ENCODE measurements at places on chromosomes 1 and 21.
A peak's percentile ranks its signal among the peaks of the same experiment; 100 is the strongest.

DNA sequence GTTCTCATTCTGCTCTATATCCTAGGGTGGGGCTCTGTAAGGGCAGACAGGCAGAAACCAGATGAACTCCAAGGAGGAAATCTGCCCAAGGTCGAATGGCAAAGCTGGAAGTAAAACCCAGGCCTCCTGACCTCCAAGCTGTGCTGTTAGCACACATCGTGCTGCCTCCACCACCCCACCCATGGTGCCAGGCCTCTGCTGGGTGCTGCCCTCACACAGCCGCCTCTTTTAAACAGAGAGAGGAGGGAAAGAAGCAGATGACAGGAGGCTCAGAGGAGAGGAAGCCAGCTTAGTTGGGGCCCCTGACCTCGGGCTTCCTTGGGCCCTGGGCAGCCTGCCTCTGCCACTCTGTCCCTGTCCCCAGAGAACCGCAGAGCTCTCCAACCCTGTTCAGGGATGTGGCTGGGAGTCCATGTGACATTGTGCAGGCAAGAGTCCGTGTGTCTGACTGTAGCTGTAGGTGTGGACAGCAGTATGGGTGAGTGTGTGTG, 1.1 kb downstream of the SYNC start:
- peak; percentile 29 for DNase-seq

GRCh38 chr1:153439273-153439672, 21.2 kb downstream of the S100A7 start:
- no peak for DNase-seq

DNA sequence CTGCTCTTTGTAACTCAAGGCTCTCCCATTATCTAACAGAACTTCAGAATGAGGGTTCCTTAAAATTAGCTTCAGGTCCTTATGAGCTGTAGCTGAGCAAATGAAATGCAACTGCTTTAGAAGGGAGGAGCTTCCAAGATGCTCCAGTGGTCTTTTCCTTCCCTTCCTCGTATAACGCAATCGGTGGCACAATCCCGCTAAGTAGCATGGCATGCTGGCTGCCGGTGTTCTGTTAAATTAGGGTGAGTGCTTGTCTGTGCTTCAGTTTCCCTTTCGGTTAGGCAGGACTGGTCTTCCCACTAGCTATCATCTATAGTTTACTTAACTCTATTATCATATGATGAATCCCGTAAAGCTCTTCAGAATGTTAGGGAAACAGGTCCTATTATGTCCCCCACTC, 917 bp downstream of the KIAA0040 start:
- DNase-seq, result no peak

- DNase-seq, result no peak
These were observed 83.6 kb upstream of the CNTN2 start for GRCh38 chr1:204959374-204959773.

GRCh38 chr1:230132758-230133157, 65.7 kb downstream of the GALNT2 start:
- DNase-seq, result no peak

- no peak for DNase-seq
These were observed 11.1 kb downstream of the RSPH1 start for GRCh38 chr21:42484966-42485365.

GRCh38 chr1:230215031-230215430, 148.0 kb downstream of the GALNT2 start:
- peak; percentile 51 for DNase-seq

DNA sequence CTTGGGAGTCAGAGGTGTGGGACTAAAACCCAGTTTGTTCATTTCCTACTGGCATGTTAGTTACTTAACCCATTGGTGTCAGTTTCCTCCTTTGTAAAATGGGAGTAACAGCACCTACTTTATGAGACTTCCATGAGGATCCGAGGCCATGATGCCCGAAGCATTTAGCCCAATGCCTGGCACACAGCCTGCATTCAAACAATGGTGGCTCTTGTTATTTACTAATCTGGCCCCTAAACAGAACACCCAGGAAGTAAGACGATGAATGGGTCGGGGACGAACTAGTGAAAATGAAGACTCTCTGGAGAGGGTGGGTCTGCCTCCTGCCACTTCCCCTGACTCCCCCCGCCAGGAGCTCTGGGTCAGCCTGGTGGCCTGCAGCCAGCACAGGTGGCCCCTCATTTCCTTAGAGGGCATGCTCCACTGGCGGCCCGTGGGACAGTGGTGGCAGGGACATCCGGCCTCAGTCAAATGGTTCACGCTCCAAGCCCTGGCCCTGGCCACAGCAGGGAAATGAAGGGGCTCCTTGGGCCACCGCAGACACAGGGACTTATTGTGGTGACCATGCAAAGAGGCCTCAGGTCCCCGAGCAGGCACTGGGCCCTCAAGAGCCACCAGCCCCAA, 9.5 kb upstream of the TAS1R2 start:
- DNase-seq, result no peak

DNA sequence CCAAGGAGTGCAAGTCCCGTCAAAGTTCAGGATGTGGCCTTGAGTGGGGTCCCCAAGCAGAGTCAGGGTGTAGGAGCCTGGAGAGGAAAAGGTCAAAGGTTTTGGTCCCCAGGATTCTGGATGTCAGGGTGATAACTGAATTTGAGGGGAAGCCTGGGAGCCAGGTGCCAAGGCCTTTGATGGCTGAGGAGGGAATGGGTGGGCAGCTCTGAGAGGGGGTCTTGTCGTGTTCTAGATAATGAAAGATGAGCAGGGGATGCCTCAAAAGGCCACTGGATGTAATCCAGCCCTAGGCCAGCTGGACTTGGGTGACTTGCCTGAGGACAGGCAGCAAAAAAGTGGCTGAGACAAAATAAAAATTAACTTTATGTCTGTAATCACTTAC, 27.5 kb upstream of the KCNA2 start:
- no peak for DNase-seq

GRCh38 chr1:163048869-163049268, 20.3 kb upstream of the RGS4 start:
- DNase-seq, result no peak

DNA sequence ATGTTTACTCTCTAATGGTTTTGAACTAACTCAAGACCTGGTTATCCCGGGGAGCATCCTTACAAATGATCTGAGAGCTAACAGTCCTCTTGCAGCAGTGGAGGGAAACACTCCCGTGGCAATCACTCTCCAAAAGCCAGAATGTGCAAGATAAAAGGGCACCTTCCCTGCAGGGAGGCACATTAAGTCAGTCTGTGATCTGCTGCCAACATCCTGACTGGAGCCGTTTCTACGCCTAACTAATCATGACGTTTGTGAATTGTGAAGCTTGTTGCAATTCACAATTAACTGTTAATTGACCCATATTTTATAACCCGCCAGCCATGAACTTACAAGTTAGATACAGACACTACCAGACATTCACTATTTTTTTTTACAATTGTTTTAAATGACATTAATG, 52.1 kb upstream of the LGALS8 start:
- no peak for DNase-seq

- DNase-seq, result no peak
These were observed 234.7 kb downstream of the TOMM20 start for GRCh38 chr1:234893725-234894630.

DNA sequence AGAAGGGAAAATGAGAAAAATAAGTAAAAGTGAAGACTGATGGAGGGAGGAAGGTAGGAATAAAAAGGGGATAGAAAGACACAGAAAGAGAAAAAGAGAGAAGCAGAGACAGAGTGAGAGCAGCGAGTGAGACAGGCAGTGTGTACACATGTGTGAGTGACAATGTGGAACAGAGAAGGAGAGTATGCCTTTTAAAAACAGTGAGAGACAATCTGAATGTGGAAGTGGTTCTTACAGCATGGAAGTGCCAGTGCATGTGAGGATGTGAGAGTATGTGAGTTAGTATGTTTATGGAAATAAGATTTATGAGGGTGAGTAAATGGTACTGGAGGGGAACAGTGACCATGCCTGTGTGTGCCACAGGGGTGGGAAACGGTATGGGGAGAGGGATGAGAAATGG, 1.2 kb downstream of the NEGR1 start:
- DNase-seq, result no peak

- no peak for DNase-seq
These were observed 72.4 kb upstream of the NEK7 start for GRCh38 chr1:198084241-198084908.

DNA sequence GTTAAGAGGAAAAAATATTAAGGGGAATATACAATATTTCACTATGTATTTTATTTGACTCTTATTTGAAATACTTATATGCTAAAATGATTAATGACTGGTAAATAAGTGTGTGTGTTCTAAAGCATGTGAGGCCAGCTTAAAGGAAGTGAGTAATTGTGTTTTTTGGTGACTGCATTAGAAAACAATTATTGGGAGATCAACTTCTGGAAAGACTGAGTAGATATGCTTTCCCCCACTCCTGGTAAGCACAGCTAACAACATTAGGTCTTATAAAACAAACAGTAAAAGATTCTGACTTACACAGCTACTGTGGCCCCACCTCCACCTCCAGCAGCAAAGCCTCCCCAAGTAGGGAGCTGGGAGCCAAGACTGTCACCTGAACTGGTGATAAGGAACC, 403.0 kb downstream of the SRGAP2C start:
- DNase-seq, result no peak

GRCh38 chr1:150233359-150234308, 2.3 kb downstream of the ANP32E start:
- DNase-seq, result peak; percentile 15

DNA sequence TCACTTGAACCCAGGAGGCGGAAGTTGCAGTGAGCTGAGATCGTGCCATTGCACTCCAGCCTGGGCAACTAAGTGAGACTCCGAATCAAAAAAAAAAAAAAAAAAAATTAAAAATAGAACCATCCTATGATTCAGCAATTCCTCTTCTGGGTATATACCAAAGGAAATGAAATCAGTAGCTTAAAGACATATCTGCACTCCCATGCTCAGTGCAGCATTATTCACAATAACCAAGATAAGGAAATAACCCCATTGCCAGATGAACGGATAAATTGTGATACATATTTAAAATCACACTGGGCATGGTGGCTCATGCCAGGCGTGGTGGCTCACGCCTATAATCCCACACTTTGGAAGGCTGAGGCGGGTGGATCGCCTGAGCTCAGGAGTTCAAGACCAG, 23.8 kb downstream of the ALDH9A1 start:
- no peak for DNase-seq

DNA sequence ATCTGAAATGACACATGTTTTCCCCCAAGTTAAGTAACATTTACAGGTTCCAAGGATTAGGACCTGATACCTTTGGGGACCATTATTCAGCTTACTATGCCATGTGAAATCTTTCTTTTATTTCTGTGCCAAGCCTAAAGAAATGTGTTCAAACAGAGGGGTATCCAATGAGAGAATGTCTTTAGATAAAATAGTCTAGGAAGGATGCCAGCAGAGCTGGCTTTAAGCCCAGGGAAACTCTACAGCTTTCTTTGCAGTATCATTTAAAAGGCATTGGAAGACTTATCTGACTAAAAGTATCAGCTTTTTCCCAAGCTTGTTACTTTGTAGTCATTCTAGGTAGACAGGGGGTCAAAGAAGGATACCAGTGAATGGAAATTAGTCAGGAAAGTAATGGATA, 860.4 kb downstream of the PLA2G4A start:
- no peak for DNase-seq

GRCh38 chr1:34927316-34927715, 2.1 kb downstream of the DLGAP3 start:
- no peak for DNase-seq

- no peak for DNase-seq
These were observed 24.0 kb upstream of the QSOX1 start for GRCh38 chr1:180130651-180131050.

DNA sequence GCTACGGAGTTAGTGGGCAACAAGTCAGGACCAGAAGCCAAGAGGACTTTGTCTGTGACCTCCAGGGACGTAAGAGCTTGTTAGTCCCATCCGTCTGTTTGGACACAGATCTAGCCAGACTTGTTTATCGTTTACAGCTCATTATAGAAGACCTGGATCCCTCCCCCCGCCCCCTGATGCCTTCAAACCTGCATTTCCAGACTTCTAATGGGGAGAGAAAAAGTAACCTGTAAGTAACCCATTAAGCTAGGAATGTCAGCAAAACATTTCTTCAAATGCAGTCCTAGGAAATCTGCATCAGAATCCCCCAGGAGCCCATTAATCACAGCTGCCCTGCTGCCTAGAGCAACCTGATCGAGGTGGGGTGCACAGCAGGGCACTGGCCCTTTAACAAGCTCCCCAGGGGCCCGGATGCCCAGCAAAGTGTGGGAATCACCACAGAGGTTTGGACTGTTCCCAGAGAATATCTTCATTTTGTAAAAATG, 1.4 kb upstream of the MAD2L2 start:
- DNase-seq, result no peak

DNA sequence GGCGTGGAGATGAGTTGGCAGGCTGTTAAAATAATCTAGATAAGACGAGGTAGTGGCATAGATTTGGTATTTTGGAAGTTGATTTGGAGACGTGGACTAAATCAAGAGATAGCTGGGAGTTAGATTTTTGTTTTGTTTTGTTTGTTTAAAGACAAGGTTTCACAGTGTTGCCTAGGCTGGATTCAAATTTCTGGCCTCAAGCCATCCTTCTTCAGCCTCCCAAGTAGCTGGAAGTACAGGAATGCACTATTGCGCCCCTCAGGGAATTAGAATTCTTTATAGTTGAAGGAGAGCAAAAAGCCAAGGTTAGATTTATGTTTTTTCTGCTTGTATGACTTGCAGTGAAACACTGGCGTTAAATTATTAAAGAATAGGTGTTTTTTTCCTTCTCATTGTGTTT, 22.3 kb upstream of the SNRPE start:
- DNase-seq, result peak; percentile 95

GRCh38 chr1:117534995-117535467, 70.8 kb upstream of the TENT5C start:
- peak; percentile 50 for DNase-seq

DNA sequence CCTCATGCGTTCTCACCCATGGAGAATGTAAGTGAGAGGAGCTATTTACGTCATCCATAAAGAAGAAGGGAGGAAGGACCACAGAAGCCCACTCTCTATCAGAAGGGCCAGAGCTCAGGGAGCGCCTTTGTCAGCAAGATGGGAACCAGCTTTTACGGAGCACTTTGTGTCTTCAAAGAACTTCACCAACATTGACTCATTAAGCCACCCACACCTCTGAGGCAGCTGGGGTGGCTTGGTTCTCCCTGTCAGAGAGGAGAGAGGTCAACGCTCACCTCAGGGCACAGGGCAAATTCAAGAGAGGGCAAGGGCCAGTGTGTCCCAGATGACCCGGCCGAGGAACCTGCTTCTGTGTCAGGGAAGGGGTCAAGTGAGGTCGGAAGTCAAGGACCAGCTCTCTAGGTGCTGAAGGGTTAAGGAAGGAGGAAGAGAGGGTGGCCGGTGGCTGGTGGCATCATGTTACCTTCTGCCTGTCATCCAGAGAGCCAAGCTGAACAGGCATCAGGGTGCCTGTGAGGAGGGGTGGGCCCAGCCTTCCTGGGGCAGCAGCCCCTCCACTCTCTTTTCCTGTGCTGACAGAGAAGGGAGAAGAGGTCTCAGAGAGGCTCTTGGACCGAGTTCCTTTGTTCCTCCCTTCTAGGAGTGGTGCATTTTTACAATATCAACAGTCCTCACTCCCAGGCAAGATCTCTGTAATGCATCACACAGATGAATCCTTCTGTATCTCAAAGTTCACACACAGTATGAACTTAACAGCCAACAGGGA, 109.0 kb downstream of the ETS2 start:
- DNase-seq, result no peak

- peak; percentile 56 for DNase-seq
These were observed 24.2 kb upstream of the CTBS start for GRCh38 chr1:84598418-84598817.

Data from fibroblast of gingiva (primary cell).